RPMI7951 (cell line): ENCODE measurements at places on chromosomes 4 and X. TPM values are rescaled to one million over a fixed set of nuclear protein-coding genes. Genes with fewer than 3 reads are reported as not detected.

- no peak for DNase-seq
Observed at GRCh38 chr4:24630937-24631336, 46.6 kb upstream of the DHX15 start.

GRCh38 chr4:4575284-4576211 lies 33.7 kb upstream of the STX18 start:
- DNase-seq, result peak; percentile 68

ZMAT1 gene
- total RNA-seq, result not detected in 2 replicates

DNA sequence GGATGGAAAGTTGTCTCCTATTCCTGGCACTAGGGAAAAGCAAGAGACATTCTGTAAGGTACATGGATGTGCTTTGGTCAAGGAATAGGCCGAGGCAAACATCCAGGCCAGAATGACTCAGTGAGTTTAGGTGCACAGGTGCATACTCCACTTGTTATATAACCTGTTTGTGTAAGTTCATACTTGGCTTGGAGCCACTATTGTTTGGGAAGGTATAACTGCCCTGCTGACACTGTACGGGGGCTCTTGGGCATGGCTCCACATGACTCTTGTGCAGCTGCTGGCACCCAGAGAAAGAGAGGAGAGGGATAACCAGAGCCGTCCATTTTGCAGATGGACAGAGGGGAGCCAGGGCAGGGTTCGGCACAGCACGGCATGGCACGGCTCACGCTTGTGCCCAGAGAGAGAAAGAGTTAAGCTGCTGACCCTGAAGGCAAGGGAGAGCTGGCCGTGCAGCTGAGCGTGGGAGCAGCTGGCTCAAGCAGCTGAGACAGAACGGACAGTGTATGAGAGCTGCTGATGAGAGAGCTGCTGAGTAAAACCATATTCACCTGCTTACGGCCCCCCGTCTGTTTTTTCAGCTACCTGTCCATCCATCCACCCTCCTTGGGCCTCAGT lies 98.0 kb downstream of the SLC2A9 start:
- DNase-seq, result no peak

SUPT20HL2 gene
- total RNA-seq, result 0.24 TPM in 1 of 2 replicates, not detected in the other

DNA sequence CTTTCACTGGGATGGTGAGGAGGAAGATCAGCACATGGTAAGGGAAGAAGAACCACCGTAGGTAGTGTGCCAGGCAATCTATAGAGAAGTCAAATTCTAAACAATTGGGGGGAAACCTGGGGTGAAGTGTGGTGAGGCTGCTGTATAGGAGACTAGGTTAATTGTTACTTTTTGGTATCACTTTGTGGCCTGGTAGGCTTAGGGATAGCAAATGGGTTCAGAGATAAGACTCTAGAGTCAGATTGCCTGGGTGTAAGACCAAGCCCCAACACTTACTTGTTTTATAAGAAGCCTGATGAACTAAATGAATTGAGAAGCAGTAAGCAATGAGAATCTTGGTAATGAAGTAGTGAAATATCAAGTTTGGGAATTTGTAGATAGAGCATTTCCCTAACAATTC lies 8.7 kb downstream of the SMAD1 start:
- DNase-seq, result no peak
